ENCODE measurements at places on chromosomes 16 and 17. TPM values are rescaled to one million over a fixed set of nuclear protein-coding genes. Genes with fewer than 3 reads are reported as not detected.

DNA sequence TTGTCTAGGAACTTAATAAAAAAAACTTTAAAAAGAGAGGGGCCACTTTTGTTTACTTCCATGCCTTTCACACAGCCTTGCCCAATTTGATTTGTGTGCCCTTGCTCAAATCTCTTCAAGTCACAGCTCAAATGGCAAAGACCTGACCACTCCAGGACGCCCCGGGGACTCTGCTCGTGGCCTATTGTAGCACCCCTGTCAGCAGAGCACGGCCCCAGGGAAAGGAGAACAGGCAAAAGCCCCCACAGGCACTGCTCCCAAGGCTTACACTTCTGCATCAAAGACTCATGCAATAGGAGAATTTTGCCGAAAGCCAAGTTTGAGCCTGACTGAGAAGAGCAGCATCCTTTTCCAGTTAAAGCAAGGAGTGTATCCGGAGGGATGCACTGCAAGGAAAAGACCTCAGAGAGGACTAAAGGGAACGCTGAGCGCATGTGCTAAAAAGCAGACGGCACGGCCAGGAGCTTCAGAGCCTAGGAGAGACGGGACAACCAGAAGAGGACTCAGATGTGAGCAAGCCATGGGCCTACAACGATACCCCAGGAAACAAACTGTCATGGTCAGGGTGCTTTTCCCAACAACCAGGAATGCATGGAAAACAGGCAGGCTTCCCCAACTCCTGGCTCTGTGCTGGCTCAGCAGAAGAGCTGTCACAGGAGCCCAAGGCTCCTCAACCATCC, 8.2 kb downstream of the CREBBP start:
- no peak for DNase-seq

DNA sequence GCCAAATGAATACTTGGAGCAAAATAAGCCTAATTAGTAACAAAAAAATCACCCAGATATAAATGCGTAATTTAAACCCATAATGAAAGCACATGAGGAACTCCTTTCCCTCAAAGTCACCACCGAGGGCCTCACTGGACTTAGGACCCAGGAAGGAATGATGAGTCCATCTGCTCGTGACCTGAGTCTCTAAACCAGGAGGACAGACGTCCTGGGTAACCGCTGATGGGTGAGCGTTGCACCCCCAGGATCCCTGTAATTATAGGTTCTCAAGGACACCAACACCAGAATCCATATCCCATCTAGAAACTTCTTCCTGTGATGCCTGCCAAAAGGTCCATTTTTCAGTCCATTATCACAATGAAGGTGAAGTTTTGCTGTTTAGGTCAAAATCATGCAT, 121.4 kb downstream of the ZNF778 start:
- no peak for DNase-seq

DNA sequence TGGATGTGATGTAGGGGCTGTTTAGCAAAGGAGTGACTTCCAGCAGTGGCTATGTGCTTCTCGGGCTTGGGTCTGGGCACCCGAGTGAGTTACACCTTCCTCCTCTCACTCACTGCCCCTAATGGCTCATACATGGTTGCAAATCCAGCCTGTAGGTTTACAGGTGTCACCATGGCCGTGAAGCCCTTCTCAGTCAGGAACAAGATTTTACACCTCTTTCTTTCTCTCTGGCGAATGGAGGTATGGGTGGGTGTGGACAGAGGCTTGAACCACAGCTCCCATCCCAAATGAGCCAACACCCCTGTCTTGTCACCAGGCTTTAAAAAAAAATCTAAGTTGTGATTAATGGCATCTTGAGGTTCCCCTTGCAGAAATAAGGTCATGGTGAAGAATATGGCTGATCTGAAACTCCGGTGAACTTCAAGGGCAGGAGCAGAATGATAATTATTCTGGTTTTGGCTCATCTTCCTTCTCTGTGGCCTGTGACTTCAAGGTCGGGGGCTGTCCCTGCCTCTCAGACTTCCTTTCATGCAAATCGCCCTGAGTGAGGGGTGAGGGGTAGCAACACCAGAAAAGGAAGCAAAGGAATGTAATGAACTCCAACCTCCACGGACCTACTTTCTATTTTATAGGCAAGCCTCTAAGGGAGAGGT, 331.2 kb downstream of the MAF start:
- DNase-seq: no peak

DNA sequence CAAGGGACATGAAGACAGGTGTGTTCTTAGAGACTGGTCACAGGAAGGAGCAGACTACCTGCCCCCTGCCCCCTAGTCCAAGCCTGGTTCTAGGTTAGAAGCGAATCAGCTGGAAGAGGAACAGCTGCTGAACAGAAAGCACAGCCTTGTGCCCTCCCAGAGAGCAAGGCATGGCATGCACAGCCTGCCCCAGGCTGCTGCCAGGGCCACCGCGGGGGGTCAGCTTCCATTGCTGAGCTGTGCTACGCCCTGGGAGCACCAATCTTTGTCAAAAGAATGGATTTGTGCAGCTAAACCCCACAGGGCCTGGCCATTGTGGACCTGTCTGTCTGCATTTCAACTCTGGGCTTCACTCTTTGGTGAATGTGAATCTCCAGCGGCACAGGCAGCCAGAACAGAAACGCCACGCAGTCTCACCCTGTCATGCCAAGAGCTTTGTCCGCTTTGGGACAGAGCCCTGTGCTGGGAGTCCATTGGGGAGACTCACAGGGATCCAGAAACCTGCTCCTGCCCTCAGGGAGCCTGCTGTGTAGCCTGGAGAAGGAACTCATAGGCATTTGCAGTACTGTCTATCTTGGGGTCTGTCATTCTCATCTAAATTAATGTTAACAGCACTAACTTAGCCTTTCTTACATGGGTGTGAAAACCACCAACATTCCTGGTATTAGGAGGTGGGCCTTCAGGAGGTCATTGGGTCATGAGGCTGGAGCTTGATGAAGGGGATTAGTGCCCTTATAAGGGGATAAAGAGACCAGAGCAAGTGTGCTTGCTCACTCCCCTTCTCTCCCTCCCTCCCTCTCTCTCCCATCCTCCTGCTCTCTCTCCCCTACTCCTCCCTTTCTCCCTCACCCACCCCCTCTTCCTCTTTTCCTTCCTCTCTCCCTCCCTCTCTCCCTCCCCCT, 25.6 kb upstream of the CDRT4 start:
- DNase-seq: no peak

GRCh38 chr16:76197900-76198299, 79.3 kb upstream of the CNTNAP4 start:
- DNase-seq: no peak

DNA sequence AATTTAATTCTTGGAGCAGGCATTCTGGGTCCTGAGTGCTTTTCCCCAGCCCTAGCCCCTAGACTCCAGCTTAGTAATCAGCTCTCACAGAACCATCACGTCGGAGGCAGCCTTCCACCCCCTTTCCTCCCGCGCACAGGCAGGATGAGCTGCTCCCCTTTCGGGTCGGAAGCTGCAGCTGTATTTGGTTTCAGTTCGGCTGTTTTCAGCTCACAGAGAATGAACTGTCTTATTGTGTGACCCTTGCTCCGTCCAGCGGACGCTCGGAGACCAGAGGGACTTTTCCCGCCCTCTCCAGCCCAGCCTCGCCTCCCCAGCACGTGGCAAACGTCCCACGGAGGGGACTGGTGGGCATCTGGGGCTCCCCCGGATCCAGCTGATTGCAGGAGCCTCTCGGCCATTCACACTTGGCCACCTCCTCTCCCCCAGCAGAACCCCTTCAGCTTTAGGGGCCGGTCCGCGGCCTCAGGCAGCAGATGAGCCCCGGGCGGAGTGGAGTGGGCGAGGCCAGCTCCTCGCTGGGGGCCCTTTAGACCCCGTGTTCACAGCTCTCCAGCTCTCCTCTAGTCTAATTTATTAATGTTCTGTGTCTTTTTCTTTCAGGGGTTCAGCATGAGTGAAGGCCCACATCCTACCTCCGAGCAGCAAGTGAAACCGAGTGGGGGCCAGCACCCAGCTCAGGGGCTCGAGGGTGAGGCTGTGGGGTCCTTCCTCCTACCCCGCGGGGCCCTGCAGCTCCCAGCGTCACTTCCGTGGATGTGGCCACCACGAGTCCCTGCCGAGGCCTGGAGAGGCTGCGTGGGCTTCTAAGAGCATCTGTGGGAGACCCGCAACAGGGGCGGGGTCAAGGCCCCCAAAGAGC, 863 bp upstream of the UTS2R start:
- DNase-seq: peak; percentile 64

GRCh38 chr17:49292901-49293300, 62.3 kb upstream of the PHOSPHO1 start:
- no peak for DNase-seq

GRCh38 chr16:1079341-1079740, 6.8 kb downstream of the SSTR5 start:
- no peak for DNase-seq

DNA sequence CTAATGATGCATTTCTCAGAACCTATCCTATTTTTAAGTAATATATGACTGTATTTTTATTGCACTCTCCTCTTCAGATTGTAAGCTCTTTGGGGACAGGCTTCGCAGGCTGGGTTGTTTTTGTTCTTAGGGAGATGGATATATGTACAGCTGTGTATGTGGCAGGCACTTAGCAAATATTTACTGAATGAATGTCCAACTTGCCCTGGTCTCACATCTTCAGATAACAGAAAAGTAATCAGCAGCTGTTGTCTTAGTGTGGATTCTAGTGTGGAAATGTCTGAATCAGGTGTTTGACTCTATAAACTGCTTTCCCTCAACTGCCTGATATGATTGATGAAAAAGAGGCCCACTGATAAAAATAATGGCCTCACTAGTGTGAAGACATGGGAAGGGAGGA, 47.1 kb upstream of the SLC12A3 start:
- DNase-seq: no peak

- no peak for DNase-seq
Measured at GRCh38 chr16:24677388-24677787, 52.1 kb upstream of the TNRC6A start.

- DNase-seq: peak; percentile 87
Measured at GRCh38 chr16:50313596-50314478, 47.5 kb downstream of the ADCY7 start.

DNA sequence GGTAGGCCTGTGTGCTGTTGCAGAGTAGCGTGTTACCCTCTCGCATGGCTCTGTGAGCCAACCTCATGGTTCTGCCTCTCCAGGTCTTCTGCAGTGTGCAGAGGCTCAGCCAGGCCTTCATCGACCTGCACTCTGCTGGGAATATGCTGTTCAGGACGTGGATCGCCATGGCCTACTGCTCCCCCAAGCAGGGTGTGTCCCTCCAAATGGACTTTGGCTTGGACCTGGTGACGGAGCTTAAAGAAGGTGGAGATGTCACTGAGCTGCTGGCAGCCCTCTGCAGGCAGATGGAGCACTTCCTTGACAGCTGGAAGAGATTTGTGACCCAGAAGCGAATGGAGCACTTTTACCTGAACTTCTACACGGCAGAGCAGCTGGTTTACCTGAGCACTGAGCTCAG, 75.8 kb upstream of the ENDOV start:
- DNase-seq: peak; percentile 54

GRCh38 chr17:19978209-19978802, 678 bp upstream of the AKAP10 start:
- DNase-seq: no peak

SOST gene
- not detected for total RNA-seq

DNA sequence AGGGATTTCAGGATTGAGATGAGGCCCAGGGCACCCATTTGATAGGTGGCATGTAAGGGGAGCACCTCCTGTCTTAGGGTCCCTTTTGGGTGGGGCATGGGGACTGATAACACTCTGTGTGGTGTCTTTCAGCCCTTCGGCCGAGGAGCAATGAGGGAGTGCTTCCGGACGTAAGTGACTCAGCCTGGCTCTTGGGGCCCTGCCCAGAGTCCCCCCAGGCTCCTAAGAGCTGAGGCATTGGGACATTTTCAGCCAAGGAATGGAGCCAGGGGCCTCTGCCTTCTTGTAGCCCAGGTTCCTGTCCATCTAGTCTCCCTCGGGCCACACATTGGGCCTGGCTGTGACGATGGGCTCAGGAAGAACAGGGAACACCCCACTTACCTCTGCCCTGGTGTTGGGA, 44.4 kb downstream of the EEF2K start:
- DNase-seq: no peak

DNA sequence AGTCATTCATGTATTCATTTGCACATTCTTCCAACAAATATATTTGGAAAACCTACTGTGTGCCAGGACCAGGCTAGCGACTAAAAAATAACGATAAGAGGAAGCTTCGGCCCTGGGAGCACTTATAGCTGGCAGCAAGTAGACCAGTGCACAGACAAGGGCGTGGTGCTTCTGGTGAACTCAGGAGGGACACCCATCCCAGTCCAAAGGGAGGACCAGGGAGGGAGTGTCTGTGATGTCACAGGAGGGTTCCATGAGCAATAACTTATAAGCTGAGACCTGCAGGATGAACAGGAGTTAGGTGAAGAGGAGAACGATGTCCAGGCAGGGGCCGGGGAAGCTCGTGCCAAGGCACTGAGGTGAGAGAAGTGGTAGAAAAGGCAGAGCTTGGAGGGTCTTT, 17.4 kb upstream of the PHOSPHO1 start:
- DNase-seq: no peak
